ENCODE measurements at places on chromosomes 6 and 20.

GRCh38 chr6:2950713-2951112 is 20.7 kb downstream of the SERPINB6 start:
- DNase-seq: no peak

DNA sequence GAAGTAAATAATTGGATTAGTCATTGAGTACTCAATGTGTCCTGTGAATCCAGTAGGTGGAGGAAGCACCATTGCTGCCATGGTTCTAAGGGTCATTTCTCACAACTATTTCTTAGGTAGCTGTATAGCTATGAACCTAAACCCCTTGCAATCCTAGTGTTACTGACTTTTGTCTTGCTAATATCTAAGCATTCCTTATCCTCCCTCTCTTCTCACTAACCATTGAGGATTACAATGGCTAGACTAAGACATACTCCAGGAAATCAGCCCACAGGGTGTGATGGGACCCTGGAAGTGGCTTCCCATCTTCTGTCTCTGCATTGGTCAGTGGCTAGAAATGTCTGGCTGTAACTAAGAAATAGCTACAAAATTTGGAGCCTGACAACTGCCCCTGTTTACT is 27.3 kb upstream of the FOXA2 start:
- DNase-seq: no peak

DNA sequence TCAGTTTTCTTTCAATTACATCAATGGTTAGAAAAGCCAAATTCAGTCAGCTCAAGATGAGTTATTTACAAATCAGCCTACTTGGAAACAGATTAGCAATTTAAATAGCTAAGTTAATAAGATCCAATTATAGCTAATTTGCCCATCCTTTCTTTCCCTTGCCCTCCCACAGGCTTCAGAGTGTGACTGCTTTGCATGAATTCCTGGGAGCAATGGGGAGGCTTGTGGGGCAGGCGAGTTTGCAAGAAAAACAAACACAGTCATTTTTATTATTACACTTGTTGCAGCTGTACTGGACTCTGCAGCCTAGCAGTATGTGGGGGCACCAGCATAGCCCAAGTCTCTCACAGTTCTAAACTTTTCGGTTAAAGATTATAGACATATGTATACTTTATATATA is 219.0 kb downstream of the NKAIN2 start:
- no peak for DNase-seq

DNA sequence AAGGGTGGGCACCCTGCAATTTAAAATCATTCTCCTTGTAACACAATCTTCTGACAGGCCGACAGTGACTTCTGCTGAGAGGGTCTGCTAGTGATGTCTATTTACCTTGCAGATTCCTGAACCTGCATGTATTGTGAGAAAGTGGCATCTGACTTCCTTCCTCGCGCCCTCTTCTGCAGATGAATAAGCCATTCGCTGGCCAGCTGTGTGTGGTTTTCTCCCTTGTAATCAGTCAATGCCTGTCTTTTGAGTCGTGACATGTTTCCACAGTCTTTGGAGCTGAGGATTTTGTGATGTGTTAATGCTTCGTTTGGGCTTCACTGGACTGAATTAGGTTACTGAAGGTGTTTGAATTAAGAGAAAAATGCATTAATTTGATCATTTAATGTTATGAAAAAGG is 125.3 kb downstream of the GRM1 start:
- no peak for DNase-seq

- DNase-seq: no peak
These were observed 203.3 kb downstream of the RNGTT start for GRCh38 chr6:88760091-88760490.

Measured in activated CD4-positive, alpha-beta memory T cell treated with anti-CD3 and anti-CD28 coated beads, Interleukin-2, amount 10 ng/mL, durations not matched to agents 7 days and 5 days (primary cell).